ENCODE measurements at places on chromosomes 7 and 10.

DNA sequence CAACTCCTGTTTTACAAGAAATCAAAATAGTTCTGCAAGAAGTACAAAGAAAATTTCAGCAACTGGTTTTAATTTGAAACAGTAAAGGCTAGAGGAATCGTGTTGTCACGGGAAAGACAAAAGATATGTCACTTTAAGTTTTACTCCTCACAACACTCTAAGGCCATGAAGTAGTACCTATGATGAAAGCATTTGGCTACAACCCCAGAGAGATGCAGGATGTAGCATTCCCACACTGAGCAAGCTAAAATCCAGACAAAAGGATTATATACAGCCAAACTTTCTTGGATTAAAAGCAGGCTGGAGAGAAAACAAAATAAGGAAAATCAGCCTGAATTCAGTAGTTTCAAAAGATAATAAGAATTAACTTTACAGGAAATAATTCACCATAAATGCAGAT is 245.5 kb upstream of the STEAP1 start:
- DNase-seq, result no peak

DNA sequence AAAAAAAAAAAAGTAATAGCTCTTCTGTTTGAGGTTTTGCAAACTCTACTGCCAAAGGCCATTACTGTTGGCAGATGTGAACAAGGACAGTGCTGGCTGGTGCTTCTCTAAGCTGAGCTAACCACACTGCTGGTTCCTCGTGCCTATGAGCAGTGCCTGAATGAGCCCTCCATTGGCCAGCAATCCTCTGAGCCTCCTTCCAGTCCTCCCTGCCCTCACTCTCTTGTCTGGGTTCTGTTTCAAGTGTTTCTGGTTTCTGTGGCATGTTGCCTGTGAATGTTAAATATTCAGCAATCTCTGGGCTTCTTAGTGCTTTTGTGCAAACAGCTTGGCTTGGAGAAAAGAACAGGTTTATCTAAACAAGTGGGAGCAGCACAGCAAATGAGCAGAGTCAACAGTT is 161.3 kb upstream of the AUTS2 start:
- no peak for DNase-seq

- no peak for DNase-seq
These were observed 175.3 kb downstream of the JAZF1 start for GRCh38 chr7:28005075-28005846.

DNA sequence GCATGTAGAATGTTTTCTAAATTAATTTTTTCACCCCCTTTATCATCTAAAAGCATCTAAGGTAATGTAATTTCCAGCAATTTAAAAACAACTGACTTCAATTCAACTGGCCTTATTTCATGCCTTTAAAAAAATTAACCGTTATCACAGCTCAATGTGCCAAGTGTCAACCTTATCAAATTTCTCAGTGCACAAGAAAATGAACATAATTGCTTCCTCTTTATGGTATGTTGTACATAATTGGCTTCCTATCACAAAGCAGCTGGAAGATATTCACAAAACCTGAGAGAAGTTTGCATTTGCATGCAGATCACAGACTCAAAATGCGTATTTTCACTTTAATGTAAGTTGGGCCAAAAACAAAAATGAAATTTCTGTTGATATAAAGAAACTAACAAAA is 966.4 kb downstream of the GRM8 start:
- no peak for DNase-seq

DNA sequence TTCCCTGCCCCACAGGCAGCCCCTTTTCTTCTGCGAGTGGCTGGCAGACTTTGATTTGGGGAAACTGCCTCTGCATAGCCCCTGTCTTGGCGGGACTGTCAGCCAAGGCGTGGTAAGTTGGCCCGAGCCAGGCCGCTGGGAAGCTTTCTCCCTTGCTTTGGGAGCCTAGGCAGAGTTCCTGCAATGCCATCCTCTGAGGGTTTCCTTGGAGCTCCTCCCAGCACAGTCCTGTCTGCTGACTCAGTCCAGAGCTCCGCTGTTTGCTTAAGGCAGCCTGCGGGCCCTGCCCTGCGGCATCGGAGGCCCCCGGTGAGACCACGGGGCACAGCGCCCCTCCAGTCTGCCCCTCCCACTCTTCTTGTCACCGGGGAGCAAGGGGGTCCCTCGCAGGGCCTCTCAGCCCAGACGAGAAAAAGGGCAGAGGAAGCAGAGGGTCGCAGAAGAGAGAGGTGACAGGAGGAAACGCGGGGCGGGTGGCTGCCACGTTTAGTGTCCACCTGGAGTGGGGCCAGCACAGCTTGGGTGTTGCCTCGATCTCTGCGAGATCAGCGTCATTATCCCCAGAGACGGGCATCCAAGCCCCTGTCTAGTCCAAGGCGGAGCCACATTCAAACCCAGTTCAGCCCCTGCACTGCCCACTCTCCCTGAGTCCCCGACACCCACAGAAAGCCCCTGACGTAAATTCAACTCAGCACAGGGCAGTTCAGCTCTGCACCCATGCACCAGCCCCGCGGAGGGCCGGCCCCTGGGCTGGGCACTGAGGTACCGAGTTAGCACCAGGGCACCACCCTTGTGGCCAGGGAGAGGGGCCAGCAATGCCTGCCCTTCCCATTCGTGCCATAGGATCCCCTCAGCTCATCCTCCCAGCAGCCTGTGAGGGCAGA is 59.0 kb upstream of the CHST15 start:
- DNase-seq, result no peak

All from cortex of kidney (tissue), 1 donor.